Stimulated activated CD8-positive, alpha-beta memory T cell treated with anti-CD3 and anti-CD28 coated beads, Interleukin-7, amount 100 ng/mL, for 24 hours (primary cell): ENCODE measurements at places on chromosomes 7 and 10.
A peak's percentile ranks its signal among the peaks of the same experiment; 100 is the strongest.

DNA sequence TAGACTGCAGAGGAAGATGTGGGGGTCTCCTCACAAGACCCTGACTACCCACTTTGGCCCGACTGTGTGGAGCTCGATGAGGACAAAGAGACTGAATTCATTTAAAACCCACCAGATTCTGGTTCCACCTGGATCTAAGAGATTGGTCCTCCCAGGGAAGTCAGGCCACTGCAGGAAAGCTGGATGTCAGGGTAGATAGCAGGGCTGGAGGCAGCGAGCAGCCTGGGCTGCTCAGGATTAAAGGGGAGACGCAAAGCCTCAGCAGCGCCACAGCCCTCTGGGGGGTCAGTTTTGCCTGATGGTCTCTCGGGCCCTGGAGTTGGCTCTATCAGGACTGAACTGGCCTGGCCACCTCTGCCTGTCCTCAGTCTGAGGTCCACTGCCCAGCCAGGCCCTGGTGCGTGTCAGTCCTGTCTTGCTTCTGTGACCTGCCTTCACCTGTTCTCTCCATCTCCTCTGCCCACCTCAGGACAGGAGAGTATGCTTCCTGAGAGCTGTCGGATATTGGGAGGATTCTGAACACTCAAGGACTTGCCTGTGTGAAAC lies 12.2 kb upstream of the KLRG2 start:
- no peak for DNase-seq

DNA sequence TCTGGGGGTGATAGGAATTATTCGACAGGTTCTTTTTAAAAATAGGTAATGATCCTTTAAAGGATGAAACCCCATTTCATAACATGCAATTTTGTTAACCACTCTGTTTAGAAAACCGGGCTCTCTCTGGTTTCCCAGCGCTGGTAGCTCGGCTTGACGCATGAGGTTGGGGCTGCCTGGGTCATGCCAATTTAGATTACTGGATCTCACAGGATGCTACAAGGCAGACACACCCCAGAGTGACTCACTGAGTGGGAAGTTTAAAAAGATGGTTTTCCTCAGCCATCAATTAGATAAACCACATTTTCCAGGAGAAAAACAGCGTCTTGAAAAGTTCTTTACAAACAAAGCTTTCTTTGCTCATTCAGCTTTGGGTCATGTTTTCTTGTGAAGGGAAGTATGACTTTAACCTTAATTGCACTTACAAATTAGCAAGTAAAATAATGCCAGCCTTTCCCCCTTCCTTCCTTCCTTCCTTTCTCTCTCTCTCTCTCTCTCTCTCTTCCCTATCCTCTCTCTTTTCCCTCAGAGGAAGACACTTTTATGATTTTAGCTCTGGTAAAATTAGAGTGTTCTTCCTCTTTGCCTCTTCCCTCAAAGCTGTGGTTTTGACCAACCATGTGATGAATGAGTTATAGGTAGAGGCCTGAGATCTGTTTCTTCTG lies 99.8 kb downstream of the EPDR1 start:
- no peak for DNase-seq

GRCh38 chr10:24800861-24801260 lies 77.2 kb upstream of the ARHGAP21 start:
- DNase-seq = no peak

DNA sequence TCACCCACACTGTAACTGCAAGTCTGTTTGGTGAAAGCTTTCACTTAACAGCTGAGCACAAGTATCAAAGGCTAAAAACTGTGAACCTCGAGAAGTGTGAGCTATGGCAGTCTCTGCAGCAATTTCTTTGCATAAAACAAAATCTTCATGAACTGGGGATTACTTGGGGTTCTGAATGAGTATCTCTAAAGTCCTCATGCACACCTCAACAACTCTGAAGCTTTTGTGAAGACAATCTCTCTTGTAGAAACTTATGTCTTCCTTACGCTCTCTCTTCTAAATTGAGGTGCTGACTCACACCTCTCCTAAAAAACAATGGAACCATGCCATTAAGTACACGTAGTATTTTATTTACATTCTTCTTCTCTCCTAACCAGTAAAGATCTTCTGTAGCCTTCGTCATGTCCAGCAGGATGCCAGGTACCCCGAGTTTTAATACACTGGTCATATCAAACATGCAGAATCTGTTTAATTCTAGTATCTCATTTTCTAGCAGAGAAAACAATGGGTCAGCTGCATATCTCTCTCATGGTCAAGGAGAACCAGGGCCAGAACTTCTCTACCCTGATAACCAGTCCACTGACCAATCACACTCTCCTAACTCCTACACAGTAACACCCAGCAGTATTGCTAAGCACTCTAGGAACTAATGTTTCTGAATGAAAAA lies 76.9 kb downstream of the UBE2H start:
- no peak for DNase-seq

DNA sequence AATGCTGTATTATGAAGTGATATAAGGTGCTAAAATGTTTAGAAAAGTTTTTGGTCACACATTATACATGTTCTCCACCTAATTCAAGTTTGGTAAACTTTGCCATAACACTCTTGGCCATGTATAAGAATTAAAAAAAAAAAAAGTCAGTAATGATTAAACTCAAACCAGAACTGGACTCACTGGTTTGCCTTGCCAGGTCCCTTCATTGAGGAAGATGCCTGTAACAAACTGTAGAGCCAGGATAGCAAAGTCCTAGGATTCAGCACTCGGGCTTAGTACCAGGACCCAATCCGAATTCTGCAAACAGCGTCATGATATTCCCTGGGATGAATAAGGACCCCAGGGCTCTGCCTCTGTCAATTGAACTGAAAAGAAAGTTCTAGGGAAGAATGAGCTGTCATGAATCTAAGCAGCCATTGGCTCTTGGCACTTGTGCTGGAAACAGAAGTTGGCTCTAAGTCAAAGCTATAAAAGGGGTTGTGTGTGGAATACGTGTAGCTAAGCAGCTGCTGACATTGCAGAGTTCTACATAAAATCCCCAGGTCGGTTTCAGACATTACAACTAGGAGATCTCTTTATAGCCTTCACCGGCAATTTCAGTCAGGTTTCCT lies 216.9 kb downstream of the C7orf25 start:
- no peak for DNase-seq

- DNase-seq = no peak
Observed at GRCh38 chr10:116521424-116522290, 24.1 kb upstream of the PNLIP start.

DNA sequence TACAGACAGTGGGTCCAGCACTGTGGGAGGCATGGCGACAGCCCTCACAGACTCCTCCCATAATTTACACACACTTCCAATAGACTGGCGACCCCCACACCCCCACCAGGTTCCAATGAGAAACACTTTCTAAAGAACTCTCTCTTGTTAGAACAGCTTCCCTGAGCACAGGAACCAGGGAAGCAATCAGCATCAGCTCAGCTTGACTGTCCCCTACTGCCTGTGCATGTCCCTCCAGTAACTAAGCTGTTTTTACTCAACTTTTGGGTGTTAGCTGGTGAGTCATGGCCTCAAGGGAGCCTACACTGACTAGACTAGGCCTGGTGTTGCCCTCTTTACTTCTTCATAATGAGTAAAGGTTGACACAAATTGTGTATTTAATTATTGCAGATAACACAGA lies 32.6 kb upstream of the HERPUD2 start:
- DNase-seq = no peak

- DNase-seq = no peak
Observed at GRCh38 chr7:81715984-81716588, 53.8 kb downstream of the HGF start.

- no peak for DNase-seq
Observed at GRCh38 chr7:66505531-66506451, 122.9 kb upstream of the KCTD7 start.

DNA sequence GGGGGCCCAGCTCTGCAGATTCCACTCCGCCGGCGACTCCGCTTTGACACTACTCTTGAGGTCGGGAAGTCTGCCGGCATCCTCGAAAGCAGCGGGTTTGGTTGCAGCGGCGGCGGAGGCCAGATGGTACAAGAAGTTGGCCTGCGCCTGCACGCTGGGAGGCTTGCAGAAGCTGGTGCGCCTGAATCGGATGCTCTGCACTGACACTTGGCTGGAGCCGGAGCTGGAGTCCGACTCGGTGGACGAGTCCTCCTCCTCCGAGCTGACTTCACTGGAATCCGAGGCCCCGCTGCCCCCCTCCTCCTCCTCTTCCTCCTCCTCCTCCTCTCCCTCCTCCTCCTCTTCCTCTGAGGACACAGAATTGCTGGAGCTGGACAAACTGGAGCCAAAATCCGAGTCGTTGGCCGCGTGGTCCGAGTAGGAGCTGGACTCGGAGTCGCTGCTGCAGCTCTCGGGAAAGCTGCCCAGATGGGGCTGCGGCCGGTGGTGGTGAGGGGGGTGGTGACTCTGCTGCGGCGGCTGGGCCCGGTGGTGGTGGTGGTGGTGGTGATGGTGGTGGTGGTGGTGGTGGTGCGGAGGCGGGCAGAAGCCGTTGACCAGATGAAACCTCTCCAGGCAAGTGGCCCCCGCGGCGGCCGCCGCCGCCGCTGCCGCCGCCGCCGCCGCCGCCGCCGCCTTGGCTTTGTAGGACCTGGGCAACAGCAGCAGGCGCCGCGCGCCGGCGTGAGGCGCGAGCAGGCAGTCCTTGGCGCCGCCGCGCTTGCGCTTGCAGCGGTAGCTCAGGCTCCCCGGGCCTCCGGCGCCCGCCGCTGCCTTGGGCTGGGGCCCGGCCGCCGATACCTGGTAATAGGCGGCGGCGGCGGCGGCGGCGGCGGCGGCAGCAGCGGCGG lies 9.0 kb downstream of the SKIDA1 start:
- no peak for DNase-seq

- no peak for DNase-seq
Observed at GRCh38 chr10:4587466-4587865, 238.5 kb upstream of the AKR1E2 start.

GRCh38 chr10:52419281-52419680 lies 105.2 kb downstream of the DKK1 start:
- no peak for DNase-seq

- DNase-seq = peak; percentile 3
Observed at GRCh38 chr10:71270301-71271220, 48.5 kb upstream of the SLC29A3 start.

- DNase-seq = no peak
Observed at GRCh38 chr7:12539681-12540080, 30.8 kb upstream of the SCIN start.

- DNase-seq = no peak
Observed at GRCh38 chr7:100685631-100686145, 8.4 kb downstream of the GIGYF1 start.

GRCh38 chr7:158257001-158257400 lies 330.6 kb downstream of the PTPRN2 start:
- no peak for DNase-seq

DNA sequence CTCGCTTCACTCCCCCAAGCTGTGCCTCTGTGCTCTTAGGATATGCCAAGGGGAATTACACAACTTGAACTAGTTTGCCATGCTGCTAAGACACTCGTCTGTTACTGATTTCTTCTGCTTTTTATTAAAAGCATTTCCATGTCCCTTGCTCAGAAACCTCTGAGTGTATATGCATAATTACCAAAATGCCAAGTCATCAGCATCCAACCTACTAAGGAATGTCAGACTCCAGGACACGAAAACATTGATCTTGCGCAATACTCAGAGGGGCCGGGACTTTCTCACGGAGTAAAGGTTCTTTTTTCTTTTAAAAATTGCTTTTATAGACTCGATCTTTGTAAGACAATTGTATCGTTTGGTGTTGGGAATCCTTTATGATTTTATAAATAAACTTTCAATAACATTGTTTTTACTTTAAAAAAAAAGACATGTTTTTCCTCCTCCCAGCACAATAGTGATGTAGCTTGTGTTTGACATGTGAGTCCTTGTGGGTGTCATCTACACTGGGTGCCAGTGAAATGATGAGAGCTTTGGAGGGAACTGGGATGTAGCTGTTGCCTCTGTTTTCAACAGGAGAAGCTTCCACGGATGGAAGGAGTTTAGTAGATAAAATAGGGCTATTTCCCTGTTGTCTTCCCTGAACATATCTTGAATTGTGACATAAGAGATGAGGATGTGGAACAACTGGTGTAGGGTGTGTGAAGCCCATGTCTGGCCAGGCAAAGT lies 43.6 kb downstream of the CNNM1 start:
- DNase-seq = no peak

DNA sequence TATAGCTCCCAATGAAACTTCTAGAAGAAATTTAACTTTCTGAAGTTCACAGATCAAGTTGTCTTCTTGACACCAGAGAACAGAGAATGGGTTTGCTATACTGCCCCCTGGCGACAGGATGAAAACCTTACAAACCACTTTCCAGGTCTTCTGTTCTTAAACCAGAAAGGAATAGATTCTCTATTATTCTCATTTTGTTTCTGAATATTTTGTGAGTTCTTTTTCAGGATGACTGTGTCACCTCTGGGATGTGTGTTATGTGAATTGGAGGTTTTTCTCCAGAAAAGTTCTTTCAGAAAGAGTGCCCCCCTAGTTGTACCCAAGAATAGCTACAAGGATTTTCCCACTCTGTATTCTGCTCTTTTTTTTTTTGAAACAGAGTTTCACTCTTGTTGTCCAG lies 6.3 kb downstream of the IFT22 start:
- DNase-seq = peak; percentile 13

GRCh38 chr7:20350518-20350951 lies 19.8 kb downstream of the ITGB8 start:
- no peak for DNase-seq

DNA sequence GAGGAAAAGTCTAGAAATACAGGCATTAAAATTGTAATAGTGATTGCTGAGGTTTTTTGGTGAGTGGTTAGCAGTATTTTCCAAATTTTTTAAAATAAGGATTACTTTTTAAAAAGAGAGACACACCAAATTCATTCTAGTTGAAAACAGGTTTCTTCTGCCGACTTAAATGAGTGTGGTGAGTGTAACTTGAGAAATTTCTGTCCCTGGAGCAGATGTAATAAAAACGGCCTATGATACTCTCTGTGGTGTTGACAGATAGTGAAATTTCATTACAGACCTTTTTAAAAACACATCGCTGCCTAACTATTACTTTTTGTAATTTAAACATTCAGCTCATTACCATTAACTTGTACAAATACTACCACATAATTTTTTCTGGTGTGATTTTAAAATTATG lies 90.1 kb downstream of the CYP51A1 start:
- no peak for DNase-seq

DNA sequence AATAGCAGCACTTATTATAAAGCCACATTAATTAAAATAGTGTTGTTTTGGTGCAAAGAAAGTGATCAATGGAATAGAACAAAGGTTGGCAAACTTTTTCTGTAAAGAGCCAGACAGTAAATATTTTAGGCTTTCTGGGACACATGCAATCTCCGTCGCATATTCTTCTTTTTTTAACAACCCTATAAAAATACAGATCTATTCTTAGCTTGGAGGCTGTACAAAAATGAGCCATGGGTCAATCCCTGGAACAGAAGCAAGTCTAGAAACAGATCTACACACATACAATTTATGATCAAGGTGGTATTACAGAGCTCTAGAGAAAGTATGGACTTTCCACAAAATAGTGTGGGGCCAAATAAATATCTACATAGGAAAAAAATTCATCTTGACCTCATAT lies 71.8 kb downstream of the ARHGAP21 start:
- DNase-seq = no peak
